ENCODE measurements at places on chromosomes 13 and 19.
A peak's percentile ranks its signal among the peaks of the same experiment; 100 is the strongest.

- DNase-seq: no peak
Measured at GRCh38 chr13:113129921-113130750, 7.5 kb downstream of the F10 start.

GRCh38 chr13:50911081-50911631, 1.6 kb downstream of the RNASEH2B start:
- DNase-seq: no peak

DNA sequence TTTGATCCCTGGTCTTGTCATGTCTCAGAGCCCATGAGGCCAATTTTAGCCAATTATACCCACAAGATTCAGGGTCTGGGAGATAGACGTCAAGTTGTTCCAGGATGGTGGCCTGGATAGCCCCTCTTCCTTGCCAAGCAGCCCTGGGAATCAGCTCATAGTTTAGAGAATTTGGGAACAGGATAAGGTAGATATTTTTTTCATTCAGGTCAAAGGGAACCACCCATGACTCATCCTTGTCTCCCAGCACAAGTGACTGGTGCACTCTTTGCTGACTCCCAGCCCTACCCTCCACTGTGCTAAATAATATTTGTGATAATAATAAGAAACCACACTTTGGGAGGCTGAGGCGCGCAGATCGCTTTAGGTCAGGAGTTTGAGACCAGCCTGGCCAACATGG, 17.1 kb upstream of the S1PR4 start:
- no peak for DNase-seq

DNA sequence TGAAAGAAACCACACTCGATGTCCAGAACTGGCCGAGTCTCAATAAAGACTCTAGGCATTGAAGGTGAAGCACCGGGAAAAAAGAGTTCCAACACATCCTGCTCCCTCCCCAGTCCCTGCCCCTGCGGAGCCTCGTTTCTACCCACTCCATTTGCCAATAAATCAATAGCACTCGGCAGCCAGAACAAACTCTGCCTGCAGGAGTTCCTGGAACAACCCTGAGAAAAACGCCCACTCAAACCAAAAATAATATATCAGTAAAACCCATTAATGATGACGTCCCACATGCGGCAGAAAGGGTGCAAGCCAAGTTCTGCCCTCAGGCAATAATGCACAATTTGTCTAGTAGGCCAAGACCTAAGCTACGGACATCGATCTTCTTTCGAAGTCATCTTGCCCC, 41.0 kb downstream of the PDCD5 start:
- no peak for DNase-seq

GRCh38 chr13:113782472-113782871, 23.4 kb downstream of the TMEM255B start:
- DNase-seq: no peak

- no peak for DNase-seq
Measured at GRCh38 chr13:105915146-105915850, 620.2 kb downstream of the EFNB2 start.

DNA sequence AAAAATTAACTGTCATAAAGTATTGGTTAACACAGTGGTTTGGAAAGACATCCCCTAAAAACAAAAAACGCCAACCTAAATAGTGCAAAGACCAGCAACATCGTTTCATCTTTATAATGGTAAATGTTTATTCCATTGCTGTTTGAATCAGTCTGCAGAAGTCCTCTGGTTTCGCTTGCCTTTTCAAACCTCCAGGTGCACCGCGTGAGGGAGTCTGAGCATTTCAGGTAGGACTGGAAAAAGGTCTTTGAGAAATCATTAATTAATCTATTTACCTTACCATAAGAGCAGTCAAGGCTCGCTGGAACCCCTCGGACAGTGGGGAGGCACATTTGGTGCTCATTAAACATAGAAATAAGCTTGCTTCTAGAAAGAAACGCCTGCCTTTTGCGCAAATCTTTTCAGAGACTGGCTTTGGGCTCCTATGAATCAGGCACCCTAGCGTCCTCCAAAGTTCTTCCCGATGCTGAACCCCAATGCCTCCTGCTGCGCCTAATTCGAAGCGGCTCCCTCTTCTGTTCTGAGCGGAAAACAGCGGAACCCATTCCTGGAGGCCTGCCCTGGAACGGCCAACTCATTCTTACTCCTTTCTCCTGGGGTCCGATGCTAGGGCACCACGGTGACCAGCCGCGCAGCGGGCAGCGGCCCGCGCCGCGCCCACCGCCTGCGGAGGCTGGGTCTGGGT, 951 bp upstream of the MTUS2 start:
- DNase-seq: no peak

- no peak for DNase-seq
Measured at GRCh38 chr19:28208745-28209144, 1004.2 kb downstream of the UQCRFS1 start.

DNA sequence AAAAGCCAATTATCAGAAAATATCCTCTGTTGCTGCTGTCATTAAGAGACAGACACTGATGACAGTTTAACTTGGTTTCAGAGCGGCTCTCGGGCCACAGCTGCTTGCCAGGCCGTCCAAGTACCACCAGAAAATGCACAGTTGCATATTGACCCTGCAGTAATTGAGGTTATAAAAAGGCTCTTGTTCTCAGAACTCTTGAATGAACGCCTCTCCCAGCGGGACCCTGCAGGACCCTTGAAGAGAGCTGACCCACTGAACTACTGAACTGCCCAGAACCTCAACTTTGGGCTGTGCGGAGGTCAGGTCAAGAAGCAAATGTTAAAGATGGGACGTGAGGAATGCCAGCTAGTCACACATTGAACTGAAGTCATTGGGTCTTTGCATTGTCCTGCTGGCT, 1559.0 kb upstream of the SLC10A2 start:
- DNase-seq: no peak

GRCh38 chr13:49536144-49536873, 40.6 kb downstream of the PHF11 start:
- DNase-seq: no peak

DNA sequence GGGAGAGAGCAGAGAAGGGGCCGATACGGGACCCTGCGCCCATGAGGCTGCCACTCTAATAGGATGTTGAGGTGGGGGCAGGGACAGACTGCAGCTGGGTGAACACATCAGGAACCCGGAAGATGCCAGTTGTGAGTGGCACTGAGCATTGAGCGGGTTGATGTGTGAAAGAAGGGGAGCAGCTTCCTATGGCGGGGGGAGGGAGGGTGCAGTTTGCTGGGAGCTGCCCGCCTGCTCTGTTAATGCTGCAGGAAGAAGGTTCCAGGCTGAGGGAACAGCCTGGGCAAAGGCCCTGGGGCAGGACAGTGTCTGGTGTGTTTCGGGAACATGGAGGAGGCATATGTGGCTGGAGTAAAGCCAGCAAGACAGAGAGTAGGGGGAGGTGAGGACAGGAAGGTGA, 29.8 kb downstream of the DNM2 start:
- DNase-seq: no peak

DNA sequence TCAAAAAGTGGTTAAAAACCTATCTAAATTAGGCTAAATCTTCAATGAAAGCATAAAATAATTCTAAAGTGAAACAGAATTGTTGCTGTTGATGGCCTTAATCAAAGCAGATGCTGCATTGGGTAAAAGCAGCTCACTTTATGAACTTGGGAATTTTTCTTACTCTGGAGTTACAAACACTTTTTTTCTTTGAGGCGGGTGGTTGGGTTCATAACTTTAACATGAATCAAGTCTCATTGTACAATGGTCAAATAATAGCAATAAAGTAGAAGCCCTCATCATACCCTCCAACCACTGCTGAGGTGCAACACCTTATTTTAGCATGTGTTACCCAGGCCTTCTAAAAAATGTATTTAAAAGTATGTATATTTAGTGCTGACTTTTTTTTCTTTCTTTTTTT, 29.1 kb downstream of the NUP58 start:
- no peak for DNase-seq

GRCh38 chr19:11166281-11167142, 10.9 kb upstream of the SPC24 start:
- DNase-seq: no peak

GRCh38 chr13:27309967-27310598, 39.5 kb downstream of the RASL11A start:
- DNase-seq: no peak

DNA sequence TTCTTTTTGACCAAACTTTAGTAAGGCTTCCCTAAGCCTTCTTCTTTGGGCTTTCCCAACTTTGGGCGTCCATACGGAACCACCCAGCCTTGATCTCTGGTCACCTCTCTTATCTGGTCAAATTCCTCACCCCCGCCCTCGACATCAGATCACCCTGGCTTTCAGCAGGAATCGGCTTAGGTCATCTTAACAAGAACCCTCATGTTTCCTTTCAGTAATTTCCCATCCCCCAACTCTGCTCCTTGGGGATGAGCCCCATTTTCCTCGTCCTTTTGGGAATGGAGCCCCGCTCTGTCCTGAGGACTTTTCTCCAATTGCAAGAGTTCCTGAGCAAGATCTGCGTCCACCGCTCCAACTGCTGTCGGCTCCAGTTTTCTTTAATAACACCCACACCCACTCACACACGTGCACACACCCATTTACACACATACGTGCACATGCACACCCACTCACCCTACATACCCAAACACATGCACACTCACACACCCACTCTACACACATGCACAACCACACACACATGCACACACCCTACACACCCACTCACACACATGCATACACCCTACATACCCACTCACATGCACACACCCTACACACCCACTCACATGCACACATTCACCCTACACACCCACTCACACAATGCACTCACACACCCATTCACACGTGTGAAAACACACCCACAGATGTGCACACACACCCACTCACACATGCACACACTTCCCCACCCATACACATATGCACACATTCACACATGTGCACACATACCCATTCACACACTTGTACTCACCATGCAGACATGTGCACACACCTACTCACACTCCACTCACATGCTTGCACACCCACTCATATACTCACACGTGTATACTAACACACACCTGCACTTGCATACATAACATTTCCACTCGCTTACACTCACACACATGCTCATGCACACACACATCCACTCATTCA, 87.0 kb upstream of the TM9SF2 start:
- no peak for DNase-seq

DNA sequence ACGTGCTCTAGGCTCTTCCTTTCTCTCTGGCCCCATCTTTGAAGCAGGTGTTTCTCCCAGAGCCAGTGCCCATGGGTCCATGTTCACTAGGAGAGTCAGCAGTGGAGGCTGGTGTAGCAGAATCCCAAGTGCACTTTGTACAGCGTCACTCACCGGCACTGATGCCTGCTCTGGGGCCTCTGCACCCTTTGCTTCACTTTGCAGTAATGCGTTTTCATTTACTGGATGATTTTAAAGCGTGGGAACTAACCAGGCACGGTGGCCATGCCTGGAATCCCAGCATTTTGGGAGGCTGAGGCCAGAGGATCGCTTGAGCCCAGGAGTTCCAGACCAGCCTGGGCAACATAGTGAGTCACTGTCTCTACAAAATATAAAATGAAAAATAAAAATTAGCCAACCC, 30.7 kb downstream of the SLC25A42 start:
- no peak for DNase-seq

GRCh38 chr13:113047587-113047986, 58.0 kb upstream of the F7 start:
- no peak for DNase-seq

- no peak for DNase-seq
Measured at GRCh38 chr13:42119875-42120274, 71.4 kb downstream of the DGKH start.

- DNase-seq: peak; percentile 15
Measured at GRCh38 chr13:80339912-80340650, 845 bp downstream of the SPRY2 start.

DNA sequence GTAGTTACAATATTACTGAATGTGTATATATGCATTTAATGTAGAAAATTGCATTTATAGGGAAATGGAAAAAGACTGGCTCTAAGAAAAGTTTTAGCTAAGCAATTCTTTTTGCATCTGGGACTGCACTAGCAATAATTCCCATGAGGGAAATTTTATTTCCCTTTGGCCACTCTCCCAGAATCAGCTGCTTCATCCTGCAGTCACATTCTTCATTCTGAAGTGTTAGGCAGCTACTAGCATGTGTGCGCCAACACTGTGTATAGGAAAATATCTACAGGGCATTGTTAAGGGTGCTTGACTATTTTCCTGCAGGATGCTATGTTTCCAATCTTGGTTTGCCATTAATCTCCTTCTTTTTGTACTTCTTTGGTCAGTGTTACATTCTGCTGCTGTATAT, 312.8 kb upstream of the PCDH20 start:
- DNase-seq: no peak

DNA sequence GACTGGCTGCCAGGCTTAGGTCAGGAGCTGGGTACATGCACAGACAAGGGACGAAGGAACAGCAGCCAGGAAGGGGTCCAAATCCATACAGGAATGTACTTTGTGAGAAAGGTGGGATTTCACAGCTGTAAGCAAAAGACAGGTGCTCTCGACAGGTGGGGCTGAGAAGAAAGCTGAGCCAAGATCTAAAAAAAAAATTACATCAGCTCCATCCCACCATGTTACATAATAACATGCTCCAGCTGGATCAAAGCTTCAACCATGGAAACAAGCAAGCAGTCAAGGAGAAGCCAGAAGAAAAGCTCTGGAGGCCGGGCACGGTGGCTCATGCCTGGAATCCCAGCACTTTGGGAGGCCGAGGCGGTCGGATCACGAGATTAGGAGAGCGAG, 8.0 kb downstream of the UBXN6 start:
- no peak for DNase-seq

DNA sequence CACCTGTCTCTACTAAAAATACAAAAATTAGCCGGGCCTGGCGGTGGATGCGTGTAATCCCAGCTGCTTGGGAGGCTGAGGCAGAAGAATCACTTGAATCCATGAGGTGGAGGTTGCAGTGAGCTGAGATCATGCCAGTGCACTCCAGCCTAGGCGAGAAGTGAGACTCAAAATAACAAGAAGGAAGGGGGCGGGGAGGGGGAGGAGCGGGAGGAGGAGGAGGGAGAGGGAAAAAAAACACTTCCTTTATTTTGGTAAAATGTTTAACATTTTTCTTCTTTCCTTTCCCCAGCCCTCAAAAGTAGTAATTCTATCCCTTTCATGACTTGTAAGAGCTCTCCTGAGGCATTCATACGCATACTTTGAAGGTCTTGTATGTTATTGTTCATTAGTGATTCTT, 44.3 kb downstream of the SPRY2 start:
- DNase-seq: no peak

DNA sequence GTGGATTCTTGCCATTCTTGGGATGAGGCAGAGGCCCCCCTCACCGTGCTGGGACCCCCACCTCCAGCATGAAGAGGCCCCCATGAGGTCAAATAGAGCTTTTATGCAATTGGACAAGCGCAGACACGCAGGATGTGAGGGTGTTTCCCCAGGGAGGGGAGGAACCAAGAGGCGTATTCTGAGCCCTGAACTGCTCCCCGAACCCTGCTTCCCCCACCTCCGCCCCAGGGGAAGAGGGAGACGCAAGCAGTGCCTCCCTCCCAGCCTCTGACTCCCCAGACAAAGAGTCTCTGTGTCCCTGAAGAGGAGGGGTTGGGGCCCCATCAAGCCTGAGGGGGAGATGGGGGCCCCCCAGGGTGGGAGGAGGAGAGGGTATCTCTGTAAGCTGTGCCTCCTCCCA, 1.3 kb upstream of the RDH8 start:
- no peak for DNase-seq

- DNase-seq: no peak
Measured at GRCh38 chr19:47613165-47614020, 4.5 kb downstream of the BICRA start.

- no peak for DNase-seq
Measured at GRCh38 chr13:49407068-49407467, 36.8 kb downstream of the CAB39L start.

- DNase-seq: no peak
Measured at GRCh38 chr13:73417012-73417615, 358.3 kb downstream of the KLF5 start.

- no peak for DNase-seq
Measured at GRCh38 chr19:41902594-41902993, 19.6 kb downstream of the ARHGEF1 start.

Measured in naive B cell (primary cell).